ENCODE measurements at places on chromosomes 2 and 18. TPM values are rescaled to one million over a fixed set of nuclear protein-coding genes. Genes with fewer than 3 reads are reported as not detected.

RPRM gene
- total RNA-seq: 0.11 TPM

POTEJ gene
- not detected for total RNA-seq

TEX44 gene
- not detected for total RNA-seq

SRSF7 gene
- 450 TPM for total RNA-seq

GKN2 gene
- total RNA-seq: 1.5 TPM

MTERF4 gene
- total RNA-seq: 26.4 TPM

HSPD1 gene
- 580 TPM for total RNA-seq

BUB1 gene
- 45.1 TPM for total RNA-seq

ICOS gene
- total RNA-seq: not detected

SDC1 gene
- total RNA-seq: 144 TPM

DNER gene
- total RNA-seq: 14.0 TPM

EFR3B gene
- total RNA-seq: 10.0 TPM

NLRC4 gene
- 0.11 TPM for total RNA-seq

RAB10 gene
- total RNA-seq: 270 TPM

GPAT2 gene
- total RNA-seq: not detected

FTCDNL1 gene
- total RNA-seq: 3.2 TPM

BMP10 gene
- not detected for total RNA-seq

UGT1A10 gene
- total RNA-seq: not detected

CRYGD gene
- not detected for total RNA-seq

ARHGAP15 gene
- total RNA-seq: 0.14 TPM

SFXN5 gene
- total RNA-seq: 11.6 TPM

TMEFF2 gene
- 0.20 TPM for total RNA-seq

CFAP221 gene
- 0.22 TPM for total RNA-seq

OTOS gene
- not detected for total RNA-seq

RFX8 gene
- not detected for total RNA-seq

BBS5 gene
- total RNA-seq: 5.5 TPM

RAB17 gene
- 0.32 TPM for total RNA-seq

Data from A549 treated with dexamethasone at 1 μM for 4 hours (cell line).